ENCODE measurements at places on chromosomes 3 and 15. TPM values are rescaled to one million over a fixed set of nuclear protein-coding genes. Genes with fewer than 3 reads are reported as not detected.
A peak's percentile ranks its signal among the peaks of the same experiment; 100 is the strongest.

DNA sequence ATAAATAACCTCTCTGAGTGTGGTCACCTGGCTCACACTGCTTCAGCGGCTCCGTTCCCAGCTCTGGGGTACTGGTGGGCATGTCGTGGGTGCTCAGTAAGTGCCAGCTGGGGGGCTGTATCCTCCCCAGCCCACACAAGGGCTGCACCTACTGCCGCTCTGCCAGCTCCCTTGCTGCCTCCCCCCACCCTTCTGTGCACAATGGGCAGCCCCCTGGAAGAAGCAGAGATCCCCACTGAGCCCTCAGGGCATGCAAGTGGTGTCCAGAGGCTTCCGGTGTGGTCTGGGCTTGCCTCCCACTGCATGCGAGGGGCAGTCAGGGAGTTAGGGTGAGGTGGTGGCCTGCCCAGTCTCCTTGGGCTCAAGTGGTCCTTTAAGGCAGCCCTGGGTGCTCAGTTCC lies 58.3 kb upstream of the TRPM1 start:
- DNase-seq, result no peak
- H3K27me3 ChIP-seq, result no peaks in the 10 kb centered on the region
- H3K4me3 ChIP-seq, result no peak overlapping the region
- peaks cover 9% of the 10 kb centered on the region for H3K4me1 ChIP-seq

DNA sequence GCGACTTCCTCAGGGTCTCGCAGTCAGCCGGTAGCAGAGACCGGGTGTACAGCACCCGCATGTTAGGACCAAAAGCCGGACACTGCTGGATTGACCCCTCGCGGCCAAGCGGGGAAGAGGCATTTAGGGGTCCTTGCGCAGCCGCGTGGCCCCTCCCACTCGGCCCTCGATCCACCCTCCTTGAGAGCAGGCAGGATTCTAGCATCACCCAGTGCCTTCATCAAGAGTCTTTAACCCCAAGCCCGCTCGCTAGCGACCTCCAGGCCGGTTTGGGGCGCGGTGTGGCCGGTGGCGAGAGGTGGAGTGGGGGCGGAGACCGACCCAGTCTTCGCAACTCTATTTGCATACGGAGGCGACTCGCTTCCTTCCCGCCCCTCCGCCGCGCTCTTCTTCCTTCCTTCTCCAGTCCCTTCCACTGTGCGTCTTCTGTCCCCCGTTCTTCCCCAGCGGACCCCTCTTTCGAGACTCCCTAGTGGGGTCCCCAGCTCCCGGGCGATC lies at the start of gene ST6GAL1:
Gene ST6GAL1 (plus strand): TSS at position 384 of the 498 bp plus-strand sequence. CDS start 112,178 bp downstream, outside the sequence.
- H3K4me3 ChIP-seq, result peak within 1 kb of the TSS; percentile 99
- peaks cover 27% of the 10 kb centered on the region for H3K4me1 ChIP-seq
- peaks cover 10% of the 10 kb centered on the region for H3K36me3 ChIP-seq

- no peaks in the 10 kb centered on the region for H3K36me3 ChIP-seq
- no peak overlapping the region for H3K27ac ChIP-seq
- no peaks in the 10 kb centered on the region for H3K4me1 ChIP-seq
- no peak for DNase-seq
- H3K4me3 ChIP-seq, result no peak overlapping the region
These were observed 67.9 kb downstream of the CORO2B start for GRCh38 chr15:68646696-68647095.

DNA sequence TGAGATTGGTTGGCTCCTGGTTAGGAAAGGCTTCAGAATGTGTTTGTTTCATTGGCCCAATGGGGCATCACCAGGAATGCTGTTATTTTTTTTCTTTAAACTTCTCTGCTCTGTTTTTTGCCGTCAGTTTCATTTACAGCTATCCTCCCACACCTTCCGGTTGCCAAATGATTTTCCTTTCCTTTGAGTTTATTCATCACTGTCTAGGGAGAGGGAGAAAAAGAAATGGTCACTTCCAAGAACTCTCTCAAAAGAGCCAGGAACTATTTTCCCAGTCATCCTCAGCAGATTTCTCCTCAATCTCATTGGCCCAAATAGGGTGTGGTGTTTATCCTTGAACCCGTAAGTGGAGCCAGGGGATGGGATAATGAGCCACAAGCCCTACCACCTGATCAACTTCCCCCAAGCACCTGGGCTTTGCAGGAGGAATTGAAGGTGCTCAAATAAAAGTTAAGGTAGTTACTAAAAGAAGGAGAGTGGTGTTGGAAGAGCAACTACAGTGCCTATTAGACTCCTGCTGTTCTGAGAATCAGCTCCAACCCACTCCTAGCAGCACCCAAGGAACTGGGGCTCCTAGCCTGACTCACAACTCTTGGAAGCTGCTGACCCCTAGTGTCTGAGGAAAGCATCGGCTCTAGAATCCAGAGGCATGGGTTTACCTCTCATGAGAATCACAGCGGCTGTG lies 183.8 kb upstream of the IL12A start:
- peak; percentile 43 for DNase-seq
- no peaks in the 10 kb centered on the region for H3K36me3 ChIP-seq
- no peak overlapping the region for H3K4me3 ChIP-seq
- no peak overlapping the region for H3K27ac ChIP-seq

- DNase-seq, result no peak
- H3K4me1 ChIP-seq, result no peaks in the 10 kb centered on the region
- H3K36me3 ChIP-seq, result peaks cover 7% of the 10 kb centered on the region
- no peaks in the 10 kb centered on the region for H3K27me3 ChIP-seq
- no peak overlapping the region for H3K27ac ChIP-seq
These were observed 19.2 kb upstream of the KPNA1 start for GRCh38 chr3:122533931-122534334.

DNA sequence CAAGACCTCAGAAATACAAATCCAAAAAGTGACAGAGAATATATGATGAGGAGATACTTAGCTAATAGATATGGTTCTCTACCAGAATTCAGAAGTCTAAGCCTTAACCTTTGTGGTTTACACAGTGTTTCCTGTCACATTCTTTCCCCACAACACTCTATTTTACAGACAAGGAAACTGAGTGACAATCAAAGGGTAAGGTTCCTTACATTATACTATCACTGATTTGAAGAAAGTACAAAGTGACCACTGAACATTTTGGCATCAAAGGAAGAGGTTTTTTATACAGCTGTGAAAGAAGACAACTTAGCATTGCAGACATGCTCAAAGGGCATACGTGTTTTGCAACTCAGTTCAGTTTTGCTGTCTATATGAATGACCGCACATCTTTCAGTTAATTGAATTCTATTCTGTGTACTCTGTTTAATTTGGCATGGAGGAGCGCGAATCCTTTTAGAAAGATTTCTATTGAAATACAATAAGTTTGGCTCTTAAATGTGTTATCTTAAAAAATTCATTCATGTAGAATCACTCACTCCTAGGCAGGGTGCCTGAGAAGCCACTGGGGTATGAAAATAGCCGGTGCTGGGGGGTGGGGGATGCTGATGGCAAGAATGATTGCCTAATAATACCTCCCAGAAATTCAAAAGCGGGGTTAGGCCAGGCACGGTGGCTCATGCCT lies 66.5 kb upstream of the SKOR1 start:
- H3K36me3 ChIP-seq, result no peaks in the 10 kb centered on the region
- no peaks in the 10 kb centered on the region for H3K27me3 ChIP-seq
- DNase-seq, result no peak
- H3K4me3 ChIP-seq, result no peak overlapping the region

GRCh38 chr3:121496786-121497185 lies 49.0 kb downstream of the POLQ start:
- H3K27ac ChIP-seq, result no peak overlapping the region
- H3K36me3 ChIP-seq, result no peaks in the 10 kb centered on the region
- no peaks in the 10 kb centered on the region for H3K27me3 ChIP-seq
- no peak overlapping the region for H3K4me3 ChIP-seq

DNA sequence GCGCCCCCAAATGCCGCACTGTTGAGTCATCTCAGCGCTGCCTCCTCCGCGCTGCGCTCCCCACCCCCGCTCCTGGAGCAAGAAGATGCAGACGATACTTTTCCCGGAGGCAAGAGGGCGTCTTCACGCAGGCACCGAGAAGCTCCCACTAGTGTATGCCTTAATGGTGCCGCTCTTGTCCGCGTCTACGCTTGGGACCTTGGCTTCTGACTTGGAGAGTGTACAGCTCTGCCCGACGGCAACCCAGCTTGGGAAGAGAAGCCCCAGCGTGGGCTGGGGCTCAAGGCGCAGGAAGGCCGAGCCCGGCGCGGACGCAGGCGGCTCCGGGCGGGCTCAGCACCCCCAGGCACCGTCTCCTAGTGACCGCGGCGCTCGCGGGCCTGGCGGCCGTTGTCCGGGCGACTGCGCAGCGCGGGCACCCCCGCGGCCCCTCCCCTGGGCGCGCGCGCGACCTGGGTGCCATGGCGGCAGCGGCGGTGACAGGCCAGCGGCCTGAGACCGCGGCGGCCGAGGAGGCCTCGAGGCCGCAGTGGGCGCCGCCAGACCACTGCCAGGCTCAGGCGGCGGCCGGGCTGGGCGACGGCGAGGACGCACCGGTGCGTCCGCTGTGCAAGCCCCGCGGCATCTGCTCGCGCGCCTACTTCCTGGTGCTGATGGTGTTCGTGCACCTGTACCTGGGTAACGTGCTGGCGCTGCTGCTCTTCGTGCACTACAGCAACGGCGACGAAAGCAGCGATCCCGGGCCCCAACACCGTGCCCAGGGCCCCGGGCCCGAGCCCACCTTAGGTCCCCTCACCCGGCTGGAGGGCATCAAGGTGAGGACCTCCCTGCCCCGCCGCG lies at the start of gene P4HTM:
Gene P4HTM (plus strand): TSS at position 446 of the 840 bp plus-strand sequence. CDS start 16 bp downstream, at position 462.
- H3K27ac ChIP-seq, result peak within 1 kb of the TSS; percentile 78
- H3K27me3 ChIP-seq, result no peaks in the 10 kb centered on the region
- H3K4me3 ChIP-seq, result peak within 1 kb of the TSS; percentile 94
- DNase-seq, result peak; percentile 92
- peaks cover 21% of the 10 kb centered on the region for H3K36me3 ChIP-seq

DNA sequence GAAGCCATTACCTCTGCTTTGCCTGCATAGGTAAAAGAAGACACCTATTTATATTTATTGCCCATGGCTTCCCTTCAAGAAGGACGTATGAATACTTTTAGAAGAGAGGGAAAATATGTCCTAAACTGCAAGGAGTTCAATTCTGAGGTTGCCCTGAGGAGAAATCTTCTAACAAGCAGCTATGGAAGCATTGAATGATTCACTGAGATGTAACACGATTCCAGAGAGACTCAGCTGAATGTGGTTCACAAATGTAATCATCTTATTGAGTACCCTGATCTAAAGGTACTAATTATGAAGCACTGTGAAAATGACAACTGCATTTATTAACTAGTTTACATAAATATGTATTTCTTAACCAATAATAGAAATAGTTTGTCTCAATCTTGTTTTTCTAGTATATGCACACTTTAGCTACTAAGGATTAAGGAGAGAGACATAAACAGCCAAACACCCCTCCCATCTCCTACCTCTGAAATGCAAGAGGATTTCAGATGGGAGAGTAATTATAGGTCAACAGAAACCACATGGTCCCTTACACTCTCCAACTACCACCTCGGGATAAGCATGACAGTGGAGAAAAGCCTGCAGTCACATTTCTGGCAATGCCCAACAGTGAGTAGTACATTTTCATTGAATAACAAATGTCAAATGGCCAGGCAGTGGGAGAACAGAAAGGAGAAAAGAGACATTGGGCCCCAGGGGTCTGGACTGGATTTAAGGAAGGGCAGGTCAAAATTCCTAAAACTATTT lies 506.2 kb upstream of the IL12A start:
- no peaks in the 10 kb centered on the region for H3K36me3 ChIP-seq
- H3K4me3 ChIP-seq, result no peak overlapping the region
- no peak for DNase-seq
- H3K27ac ChIP-seq, result no peak overlapping the region

DNA sequence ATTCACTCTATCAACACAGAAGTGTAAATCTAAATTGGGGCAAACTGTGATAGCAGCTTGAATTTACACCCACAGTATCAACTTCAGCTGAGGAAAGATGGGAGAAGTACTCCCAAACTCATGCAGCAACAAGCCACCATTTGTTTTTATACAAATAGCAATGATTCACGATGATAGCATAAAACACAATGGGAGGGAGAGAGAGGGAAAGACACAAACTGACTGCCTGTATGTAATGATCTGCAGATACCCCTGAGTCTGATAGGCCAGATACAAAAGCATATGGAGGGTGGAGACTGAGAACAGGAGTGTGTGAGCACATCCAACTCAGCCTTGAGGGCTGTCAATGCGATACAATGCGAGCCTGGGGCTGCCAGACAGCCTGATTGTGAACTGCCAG lies 79.2 kb downstream of the CNTN3 start:
- DNase-seq, result no peak
- H3K4me1 ChIP-seq, result no peaks in the 10 kb centered on the region
- H3K27ac ChIP-seq, result no peak overlapping the region

DNA sequence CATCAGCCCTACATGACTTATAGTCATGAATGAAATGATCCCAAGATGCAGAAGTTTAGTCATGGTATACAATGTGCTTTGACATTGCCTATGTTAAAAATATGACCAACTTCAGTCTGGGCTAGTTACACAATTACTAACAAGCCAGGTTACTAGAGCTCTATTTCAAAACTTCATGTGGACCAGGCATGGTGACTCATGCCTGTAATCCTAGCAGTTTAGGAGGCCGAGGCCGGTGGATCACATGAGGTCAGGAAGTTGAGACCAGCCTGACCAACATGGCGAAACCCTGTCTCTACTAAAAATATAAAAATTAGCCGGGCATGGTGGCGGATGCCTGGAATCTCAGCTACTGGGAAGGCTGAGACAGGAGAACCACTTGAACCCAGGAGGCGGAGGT lies 613.0 kb downstream of the CADM2 start:
- DNase-seq, result peak; percentile 19
- no peaks in the 10 kb centered on the region for H3K36me3 ChIP-seq
- no peaks in the 10 kb centered on the region for H3K27me3 ChIP-seq
- H3K4me3 ChIP-seq, result no peak overlapping the region
- no peak overlapping the region for H3K27ac ChIP-seq

GRCh38 chr3:157938154-157938779 lies 168.0 kb downstream of the SHOX2 start:
- no peak overlapping the region for H3K27ac ChIP-seq

DNA sequence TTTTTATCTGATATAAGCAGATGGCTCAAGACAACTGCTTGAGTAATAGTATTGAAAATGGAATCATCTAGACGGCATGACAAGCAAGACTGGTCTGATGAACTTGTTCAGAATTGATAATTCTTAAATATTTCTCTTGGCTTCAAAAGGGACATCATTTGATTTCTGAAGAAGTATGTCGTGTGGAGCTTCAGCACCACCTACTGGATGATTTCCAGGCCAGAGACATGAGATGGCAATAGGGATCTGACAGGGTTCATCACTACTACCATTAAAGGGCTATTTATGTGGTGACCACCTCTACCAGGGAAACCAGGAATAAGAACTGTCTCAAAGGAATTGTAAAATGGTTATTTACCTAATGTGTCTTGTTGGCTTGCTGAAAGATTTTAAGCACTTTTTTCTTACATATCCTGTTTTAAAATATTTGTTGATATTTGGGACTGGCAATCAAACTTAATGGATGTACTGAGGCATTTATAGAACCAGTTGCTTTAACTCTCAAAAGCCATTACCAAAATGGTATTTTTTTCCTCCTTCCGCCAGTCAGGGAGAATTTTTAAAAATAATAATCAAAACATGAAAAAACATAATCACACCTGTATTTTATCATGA lies 99.5 kb upstream of the FAM98B start:
- peak; percentile 29 for DNase-seq
- no peaks in the 10 kb centered on the region for H3K4me1 ChIP-seq
- no peak overlapping the region for H3K4me3 ChIP-seq

GRCh38 chr3:194138732-194139070 lies 2.8 kb downstream of the HES1 start:
- no peak for DNase-seq
- peaks cover 50% of the 10 kb centered on the region for H3K4me1 ChIP-seq
- H3K27me3 ChIP-seq, result no peaks in the 10 kb centered on the region
- H3K27ac ChIP-seq, result peak overlapping the region; percentile 99
- peak overlapping the region; percentile 92 for H3K4me3 ChIP-seq

CLCN2 gene
- total RNA-seq, result 1.6 TPM

GOLGA6A gene
- not detected for total RNA-seq

FBXL2 gene
- total RNA-seq, result 1.3 TPM

KNG1 gene
- total RNA-seq, result not detected

NOX5 gene
- total RNA-seq, result 0.13 TPM

LTK gene
- total RNA-seq, result 1.1 TPM
